ENCODE measurements at places on chromosomes 2 and 18. TPM values are rescaled to one million over a fixed set of nuclear protein-coding genes. Genes with fewer than 3 reads are reported as not detected.
A peak's percentile ranks its signal among the peaks of the same experiment; 100 is the strongest.

Gene VAMP8
- polyA plus RNA-seq = 68.7 TPM

Gene ZSWIM2
- not detected for polyA plus RNA-seq

DNA sequence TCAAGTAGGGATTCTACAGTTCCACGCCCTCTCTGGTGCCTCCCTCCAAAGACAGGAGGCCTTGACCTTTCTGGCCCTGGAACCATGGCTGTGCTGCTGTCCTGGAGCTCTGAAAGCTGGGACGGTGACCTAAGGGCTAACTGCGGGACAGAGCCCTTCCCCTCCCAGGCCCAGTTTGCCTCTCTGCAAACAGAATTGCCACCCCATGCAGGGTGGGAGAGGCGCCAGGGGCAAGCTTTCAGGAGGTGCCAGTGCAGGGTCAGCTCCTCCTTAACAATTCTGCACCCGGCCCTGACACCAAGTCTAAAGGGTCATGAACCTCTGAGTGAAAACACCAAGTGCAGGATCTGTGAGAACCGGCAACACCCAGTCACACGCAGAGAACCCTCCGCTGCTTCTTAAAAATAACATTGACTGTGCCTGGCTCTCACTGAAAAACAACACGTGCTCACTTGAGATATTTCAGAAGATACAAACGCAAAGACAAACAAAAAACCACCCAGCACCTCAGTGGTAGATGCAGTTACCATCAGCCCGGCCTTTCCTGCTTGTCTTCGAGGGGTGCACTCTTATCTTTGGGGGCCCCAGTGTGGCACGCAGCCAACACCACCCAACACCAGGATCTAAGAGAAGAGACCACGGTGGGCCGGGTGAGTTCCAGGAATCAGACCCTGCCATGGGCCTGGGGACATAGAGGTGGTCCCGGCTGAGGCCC, 1.1 kb upstream of the SNED1 start:
- peak; percentile 64 for DNase-seq

DNA sequence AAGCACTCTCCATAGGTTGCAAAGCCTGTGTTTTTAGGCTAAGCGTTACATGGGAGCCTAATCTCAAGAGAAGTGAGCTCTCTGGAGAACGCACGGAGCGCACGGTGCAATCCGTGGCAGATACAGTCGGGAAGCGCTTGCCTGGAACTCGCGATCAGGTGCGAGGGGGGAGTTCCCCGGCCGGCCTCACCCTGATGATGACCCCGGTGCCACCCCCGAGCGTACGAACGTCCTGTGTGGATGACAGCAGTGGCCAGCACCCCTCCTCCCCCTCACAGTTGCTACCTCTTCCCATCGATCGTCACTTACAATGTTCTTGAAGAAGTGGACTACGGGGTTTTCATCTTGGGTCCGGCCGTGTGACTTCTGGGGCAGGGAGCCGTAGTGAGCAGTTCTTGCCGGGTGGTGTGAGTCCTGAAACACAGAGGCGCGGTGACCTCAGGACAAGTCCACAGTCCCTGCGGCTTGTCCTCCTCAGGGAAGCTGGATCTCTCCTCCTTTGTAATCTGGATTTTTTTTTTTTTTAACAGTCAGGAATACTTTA, 142.9 kb downstream of the MBP start:
- DNase-seq = no peak

GRCh38 chr18:49731421-49731841, 81.9 kb downstream of the ACAA2 start:
- DNase-seq = no peak

DNA sequence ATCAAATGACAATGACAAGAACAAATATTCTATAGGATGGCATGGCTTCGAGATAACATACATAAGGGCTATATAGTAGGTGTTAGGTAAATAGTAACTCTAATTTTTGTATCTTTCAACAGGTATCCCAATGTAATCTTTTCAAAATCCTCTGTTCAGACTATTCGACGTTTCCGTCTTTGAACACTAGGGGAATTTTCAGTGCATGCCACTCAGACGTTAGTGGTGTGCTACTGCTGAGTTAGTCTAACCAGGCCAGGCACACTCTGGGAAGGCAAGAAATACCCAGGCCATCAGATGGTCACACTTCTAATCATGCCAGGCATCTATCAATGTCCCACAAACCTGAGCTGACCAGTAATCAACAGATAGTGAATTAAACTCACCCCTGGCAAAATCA, 14.6 kb upstream of the CREG2 start:
- no peak for DNase-seq

DNA sequence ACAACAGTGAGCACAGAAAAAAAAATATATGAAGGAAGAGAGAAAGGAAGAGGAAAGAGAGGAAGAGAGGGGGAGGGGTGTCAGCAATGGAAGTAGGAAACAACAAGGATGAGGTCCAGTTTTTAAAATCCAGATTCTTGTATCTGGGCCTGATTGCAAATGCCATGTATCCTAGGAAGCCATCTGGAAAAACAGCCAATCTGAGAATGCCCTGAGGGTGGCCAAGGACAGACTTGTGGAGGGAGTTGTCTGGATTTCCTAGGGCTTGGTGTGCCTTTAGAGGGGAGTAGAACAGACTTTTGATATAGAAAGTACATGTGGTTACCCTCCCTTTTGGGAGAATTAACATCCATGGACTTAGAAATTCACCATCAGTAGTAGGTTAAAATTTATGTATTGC, 47.1 kb downstream of the PRKCE start:
- no peak for DNase-seq

GRCh38 chr2:7030810-7031209, 113.6 kb downstream of the RNF144A start:
- no peak for DNase-seq

Measured in endothelial cell of umbilical vein (primary cell).